Jurkat, Clone E6-1 (cell line): ENCODE measurements at places on chromosomes 6 and 20.

DNA sequence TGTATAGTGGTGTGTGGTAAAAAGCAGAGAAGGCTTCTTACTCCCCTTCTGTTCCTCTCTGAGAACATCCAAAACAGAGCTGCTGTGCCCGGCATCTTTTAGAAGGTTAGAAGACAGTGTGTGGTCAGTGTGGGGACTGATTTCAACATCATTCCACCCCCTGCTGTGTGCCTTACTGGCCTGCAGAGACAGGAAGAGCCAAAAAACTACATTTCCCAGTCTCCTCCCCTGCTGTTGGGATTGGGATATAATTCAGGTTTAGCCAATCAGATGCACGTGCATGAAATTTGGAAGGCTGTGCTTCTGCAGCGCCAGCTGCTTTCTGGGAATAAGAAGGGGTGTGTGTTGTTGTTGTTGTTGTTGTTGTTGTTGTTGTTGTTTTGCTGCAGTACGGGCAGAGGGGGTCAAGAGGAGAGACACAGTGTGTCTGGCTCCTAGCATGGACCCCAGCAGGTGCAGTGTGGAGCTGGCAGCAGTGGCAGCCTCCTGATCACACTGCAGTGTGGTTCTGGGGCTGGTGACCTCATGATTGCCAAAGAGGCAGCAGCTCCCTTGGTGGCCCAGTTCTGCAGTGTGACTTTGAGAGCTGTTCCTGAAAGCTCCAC is 74.7 kb downstream of the MRPL14 start:
- DNase-seq, result no peak

DNA sequence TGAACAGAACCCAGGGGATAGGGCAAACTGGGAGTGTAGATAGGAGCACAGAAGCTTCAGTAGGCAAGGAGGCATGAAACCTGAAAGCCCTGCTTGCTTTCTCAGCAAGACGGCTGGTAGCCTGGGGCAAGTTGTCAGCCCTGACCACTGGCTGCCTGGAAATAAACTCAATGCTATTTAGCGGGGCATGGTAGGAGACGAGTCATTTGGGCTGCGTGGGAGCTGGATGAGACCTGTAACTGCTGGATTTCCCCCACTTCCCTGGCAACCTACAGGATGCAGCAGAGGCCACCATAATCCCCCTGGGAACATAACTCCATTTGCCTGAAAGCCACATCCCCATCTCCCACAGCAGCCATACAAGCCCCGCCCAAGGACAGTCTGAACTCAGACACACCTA is 332.6 kb upstream of the TBX18 start:
- no peak for DNase-seq

DNA sequence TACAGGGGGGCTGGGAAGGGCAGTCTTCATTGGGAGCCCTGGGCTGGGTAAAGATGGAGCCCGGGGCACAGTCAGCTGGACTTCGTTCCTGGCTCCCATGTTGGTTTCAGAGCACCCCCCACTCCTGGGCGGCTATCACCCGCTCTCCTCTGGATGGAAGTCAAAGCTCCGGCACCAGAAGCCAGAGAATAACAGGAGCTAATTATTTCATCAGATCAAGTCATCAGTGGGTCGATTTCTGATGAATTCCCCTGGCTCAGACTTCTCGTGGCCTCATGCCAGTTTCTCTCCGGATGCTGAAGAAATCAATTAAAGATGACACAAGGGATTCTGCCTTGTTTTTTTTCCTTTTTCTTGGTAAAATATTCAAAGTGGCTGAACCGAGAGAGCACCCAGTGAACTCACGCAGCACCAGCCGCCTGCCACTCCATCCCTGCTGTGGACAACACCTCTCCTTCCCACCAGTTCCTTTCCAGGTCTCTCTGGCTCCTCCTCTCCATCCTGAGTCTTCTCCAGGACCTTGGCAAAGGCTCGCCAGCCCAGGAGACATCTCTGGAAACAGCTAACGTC is 22.5 kb downstream of the SULF2 start:
- no peak for DNase-seq

DNA sequence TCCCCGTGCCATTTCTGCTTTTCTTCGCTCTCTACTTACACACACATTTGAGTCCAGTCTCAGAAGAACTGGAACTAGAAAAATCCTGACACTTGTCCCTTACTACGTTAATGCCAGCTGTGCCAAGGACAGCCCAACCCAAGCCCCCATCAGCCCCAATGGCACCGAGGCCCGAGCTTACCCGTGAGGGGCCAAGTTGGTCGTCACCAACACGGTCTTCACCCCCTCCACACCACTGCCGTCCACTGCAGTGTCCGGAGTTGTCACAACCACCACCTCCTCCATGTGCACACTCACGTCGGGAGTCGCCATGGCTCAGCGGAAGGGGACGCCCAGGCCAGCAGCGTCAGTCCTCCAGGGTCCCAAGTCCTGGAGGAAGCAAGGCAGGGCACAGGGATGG is 7.8 kb downstream of the GMEB2 start:
- DNase-seq, result no peak

DNA sequence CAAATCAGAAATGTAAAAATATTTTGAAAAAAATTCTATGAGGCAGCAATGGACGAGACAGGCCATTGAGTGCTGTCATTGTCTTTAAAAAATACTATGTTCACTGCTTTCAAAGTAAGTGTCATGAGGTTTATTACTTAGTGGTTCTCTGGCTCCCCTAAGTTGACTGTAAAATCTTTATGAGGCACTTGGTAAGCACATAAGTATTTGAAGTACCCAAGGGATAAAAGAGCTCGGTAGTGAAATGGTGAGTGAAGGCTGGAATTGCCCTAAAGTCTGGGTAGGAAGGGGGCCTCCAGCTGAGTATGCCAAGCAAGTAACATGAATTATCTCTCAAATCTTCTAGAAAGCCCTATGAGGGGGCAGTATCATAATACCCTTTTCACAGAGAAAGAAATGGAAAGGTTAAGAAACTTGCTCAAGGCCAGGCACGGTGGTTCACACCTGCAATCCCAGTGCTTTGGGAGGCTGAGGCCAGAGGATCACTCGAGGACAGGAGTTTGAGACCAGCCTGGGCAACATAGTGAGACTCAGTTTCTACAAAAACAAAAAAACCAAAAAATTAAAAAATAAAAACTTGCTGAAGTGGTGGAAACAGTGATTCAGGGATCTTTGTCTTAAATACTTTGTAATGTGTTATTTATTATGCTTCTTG is 5.5 kb upstream of the CTCFL start:
- no peak for DNase-seq

- DNase-seq, result no peak
These were observed 956.6 kb downstream of the KIF16B start for GRCh38 chr20:15616626-15617025.

DNA sequence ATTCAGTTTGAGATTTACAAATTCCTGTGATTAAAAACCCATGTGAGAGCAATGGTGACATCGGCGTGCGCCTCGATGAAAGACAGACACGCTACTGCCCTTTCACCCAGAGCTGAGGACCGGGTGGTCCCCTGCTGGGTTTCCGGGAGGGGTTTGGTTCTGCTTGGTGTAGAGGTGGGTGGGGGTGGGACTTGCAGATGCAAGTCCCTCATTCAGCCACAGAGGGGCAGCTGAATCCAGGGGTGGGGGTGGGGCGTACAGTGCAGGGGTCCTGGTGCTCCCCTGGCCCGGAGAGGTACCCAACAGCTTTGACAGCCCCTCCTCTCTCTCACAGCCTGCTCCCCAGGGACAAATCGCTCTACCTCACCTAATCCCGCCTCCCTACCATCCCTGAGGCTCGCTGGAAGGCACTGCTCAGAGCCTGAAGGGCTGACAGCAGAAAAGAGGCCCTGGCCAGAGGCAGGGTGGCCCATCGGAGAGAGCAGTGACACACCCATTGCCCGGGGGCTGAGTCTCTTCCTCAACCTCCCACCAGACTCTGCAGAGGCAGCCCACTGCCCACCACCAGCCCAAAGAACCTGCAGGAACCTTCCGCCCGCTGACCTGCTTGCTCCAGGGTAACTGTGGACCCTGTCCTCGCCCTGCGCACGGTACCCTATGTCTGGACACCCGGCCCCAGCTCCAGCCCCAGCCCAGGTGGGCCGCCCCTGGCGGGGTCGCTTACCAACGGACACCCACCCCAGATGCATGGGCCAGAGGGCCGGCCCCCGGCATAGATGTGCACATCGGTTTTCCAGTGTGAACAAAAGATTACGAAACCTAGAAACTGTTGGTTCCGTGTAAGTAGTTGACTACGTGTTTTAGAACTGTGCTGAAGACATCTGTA is 118.4 kb downstream of the JPH2 start:
- DNase-seq, result no peak

DNA sequence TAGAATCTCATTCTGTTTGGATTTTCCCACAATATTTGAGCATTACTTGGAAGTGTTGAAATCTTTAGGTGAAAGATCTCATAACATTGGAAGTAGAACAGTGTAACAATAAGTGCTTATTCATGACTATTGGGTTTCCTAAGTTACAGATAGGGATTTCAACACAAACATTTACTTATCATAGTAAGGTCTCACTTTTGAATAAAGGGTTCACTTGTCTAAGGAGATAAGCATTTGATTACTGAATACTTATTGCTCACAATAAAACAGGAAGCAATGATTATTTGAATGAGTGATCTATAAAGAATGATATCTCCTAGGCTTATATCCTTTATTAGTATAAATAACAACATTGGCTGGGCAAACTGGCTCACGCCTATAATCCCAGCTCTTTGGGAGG is 14.8 kb downstream of the DDX43 start:
- no peak for DNase-seq

GRCh38 chr20:35285806-35286076 is 1.2 kb upstream of the EIF6 start:
- DNase-seq, result no peak

DNA sequence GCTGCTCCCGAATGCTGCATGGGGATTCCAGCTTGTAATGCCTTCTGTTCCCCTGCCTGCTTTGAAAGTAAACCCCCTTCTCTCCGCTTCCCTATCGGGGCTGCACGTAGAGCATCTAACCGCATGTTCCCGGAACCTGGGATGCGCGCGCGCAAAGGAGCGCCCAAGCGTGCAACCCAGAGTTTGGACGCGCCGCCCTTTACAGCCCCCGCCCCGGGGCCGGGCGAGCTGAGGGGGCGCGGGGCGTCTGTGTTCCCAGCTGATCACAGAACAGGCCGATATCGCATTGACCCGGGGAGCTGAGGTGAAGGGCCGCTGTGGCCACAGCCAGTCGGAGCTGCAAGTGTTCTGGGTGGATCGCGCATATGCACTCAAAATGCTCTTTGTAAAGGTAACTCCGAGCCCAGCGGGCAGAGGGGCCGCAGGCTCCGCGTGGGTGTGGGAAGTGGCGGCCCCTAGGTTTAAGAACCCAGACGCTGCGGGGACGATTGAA is 1.4 kb downstream of the LAMP5 start:
- no peak for DNase-seq

GRCh38 chr20:63917811-63918210 is 22.9 kb downstream of the DNAJC5 start:
- DNase-seq, result no peak

DNA sequence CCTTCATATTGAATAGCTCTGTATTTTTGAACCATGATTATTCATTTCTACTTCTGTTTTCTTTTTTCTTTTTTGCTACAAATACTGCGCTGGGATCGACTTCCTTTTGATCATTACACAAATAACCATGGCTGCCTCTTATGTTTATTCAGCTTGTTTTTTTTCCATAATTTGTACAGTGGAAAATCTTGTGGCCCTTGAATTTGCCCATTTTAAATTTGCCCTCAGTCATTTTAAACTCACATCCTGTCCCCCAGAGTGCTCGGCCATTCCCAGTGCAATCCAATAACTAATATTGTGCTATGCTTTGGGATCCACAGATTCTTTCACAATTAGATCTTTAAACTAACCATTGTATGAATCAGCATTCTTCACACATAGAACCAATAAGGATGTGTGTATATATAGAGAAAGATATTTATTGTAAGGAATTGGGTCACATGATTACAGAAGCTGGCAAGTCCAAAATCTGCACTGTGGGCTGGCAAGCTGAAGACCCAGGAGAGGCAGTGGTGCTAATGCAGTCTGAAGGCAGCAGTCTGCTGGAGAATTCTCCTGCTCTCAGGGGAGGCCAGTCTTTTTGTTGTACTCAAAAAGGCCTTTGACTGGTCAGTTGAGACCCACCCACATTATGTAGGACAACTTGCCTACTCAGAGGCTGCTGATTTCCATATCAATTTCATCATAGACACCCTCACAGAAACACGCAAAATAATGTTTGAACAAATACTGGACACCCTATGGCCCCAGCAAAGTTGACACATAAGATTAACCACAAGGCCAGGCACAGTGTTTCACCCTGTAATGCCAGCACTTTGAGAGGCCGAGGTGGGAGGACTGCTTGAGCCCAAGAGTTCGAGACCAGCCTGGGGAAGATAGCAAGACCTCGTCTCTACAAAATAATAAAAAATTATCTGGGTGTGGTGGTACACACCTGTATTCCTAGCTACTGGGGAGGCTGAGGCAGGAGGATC is 147.1 kb downstream of the MTHFD1L start:
- no peak for DNase-seq

DNA sequence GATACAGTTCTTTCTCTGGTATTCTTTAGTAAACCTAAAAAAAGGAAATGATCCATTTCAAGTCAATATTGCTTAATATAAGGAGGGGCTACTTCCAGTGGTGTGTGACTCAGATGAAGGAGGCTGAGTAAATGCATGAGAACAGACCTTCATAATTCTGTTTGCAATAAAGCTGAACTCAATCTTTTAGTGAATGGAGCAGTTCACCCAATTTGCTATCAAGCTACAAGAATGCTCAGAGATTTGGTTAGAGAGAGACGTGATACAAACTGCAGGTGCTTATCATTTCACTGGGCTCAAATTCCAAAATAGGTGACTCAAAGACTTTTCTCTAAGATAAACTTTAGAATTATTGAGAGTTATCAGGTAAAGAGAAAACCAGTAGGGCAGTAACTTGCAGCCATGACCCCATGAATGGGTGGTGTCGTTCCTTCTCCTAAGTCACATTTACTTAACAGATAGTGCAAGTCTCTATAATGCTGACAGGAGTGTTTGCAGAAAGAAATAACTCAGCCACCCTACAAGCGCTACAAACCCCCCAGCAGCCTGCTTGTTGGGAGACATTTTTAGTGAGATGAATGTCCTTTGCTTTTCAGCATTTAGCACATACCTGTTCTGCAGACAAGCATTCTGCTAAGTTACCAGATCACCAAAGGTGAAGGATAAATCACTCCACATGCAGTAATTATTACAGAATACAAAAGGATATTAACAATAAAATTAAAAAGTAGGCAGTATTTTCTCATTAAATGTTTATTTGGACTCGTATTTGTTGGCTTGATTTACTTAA is 16.4 kb upstream of the BLOC1S5 start:
- DNase-seq, result no peak

GRCh38 chr6:64259372-64259771 is 623.8 kb downstream of the PHF3 start:
- DNase-seq, result no peak

DNA sequence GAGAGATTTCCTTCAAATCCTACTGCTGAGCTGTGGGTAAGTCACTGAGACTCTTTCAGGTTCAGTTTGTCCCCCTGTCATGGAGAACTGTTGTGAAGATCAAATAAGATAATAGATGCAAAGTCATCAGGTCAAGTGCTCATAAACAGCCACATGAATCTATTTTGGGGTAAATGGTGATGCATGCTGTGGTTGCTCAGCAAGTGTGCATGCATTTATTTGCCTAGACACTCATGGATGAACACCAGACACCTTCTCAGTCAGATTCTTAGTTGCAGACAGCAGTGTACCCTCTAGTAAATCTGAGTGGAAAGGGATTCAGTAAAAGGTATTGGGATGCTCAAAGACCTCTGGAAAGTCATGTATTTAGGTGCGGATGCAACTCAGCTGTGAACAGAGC is 168.0 kb upstream of the FOXA2 start:
- no peak for DNase-seq

- peak; percentile 8 for DNase-seq
These were observed 84.2 kb downstream of the MRPL14 start for GRCh38 chr6:44042989-44043478.

- no peak for DNase-seq
These were observed 34.7 kb downstream of the DUSP22 start for GRCh38 chr6:326896-327537.
